H54 (cell line): ENCODE measurements at places on chromosomes 1 and 21.

DNA sequence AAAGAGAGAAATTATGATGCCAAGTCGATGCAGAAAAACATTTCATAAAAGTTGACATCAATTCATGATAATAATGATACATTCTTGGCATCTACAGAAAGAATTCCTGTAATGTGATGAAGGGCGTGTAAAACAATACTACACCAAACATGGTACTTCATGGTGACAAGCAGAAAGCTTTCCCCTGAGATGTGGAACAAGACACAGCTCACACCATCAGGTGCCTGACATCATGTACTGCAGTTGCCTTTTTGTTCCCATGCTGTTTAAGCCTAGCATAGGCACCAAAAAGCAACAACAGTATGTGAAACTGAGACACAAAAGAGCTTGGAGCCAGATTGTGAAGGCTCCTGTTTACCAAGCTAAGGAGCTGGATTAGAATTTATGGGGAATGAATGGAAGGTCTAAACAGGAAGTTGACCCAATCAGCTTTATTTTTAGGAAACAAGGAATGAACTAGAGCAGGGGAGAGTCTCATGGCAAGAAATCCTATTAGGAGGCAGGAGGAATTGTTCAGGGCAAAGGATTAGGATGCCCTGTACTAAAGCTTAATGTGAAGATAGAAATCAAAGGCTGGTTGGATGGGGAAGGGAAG is 67.2 kb downstream of the SYDE2 start:
- DNase-seq: no peak

DNA sequence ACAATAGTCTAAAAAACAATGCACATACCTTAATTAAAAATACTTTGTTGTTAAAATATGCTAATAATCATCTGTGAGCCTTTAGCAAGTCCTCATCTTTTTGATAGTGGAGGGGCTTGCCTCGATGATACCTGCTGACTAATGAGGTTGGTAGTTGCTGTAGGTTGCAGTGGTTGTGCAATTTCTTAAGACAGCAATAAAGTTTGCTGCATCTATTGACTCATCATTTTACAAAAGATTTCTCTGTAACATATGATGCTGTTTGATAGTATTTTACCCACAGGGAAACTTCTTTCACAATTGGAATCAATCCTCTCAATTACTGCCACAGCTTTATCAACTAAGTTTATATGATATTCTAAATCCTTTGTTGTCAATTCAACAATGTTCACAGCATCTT is 7.6 kb downstream of the C1orf87 start:
- no peak for DNase-seq

GRCh38 chr1:81970416-81970815 is 169.7 kb downstream of the ADGRL2 start:
- no peak for DNase-seq

DNA sequence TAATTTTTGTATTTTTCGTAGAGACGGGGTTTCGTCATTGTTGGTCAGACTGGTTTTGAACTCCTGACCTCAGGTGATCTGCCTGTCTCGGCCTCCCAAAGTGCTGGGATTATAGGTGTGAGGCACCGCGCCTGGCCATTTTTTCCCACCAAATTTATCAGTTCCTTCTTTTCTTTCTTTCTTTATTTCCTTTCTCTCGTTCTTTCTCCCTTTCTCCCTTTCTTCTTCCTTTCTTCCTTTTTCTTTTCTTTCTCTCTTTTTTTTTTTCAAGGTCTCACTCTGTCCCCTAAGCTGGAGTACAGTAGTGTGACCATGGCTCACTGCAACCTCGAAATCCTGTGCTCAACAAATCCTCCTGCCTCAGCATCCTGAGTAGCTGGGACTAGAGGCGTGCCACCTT is 26.4 kb downstream of the MFSD2A start:
- no peak for DNase-seq

DNA sequence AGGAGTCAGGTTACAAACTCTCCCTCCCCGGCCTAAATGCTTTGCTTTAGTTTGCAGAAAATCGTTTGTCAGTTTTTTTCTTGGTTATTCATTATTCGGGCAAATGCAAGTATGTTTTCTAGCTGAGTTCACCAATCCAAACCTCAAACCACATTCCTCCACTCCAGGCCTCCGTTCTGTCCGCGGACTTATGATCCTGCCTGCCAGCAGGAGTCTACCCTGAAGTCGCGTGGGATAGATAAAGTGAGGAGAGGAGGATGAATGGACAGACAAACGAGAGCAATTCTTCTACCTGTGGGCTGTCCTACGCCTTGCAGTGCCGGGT is 1.3 kb downstream of the ADAMTS1 start:
- peak; percentile 31 for DNase-seq

DNA sequence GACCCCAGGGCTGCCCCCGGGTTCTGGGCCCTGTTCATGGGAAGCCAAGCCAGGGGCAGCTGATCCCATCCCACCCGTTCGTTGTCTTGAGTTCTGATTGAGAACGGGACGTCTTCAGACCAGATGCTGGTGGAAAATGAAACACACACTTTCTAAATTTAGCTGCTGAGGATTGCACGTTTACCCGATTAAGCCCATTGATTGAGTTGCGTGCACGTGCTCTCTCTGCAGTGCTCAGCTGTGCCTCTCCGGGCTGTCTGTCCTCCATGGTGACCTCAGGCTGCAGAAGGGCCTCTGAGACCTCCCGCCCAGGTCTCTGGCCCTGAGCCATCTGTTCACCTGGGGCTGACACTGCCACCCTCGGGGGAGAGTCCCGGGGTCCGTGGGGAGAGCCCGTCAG is 27.0 kb upstream of the PEX10 start:
- DNase-seq: no peak

GRCh38 chr1:107776900-107777663 is 187.9 kb downstream of the VAV3 start:
- DNase-seq: no peak

DNA sequence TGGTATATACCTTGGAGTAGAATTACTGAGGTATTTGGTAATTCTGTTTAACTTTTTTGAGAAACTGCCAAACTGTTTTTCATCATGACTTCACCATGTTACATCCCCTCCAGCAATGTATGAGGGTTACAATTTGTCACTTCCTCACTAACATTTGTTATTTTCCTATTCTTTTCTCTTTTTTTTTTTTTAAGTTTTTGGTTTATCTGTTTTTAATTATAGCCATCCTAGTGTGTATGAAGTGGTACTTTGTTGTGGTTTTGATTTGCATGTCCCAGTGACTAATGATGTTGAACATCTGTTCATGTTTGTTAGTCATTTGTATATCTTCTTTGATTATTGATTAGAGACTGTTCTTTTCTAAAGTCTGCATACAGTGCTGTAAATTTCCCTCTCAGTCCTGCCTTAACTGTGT is 147.3 kb downstream of the HS2ST1 start:
- DNase-seq: no peak

- DNase-seq: no peak
Observed at GRCh38 chr1:95388031-95388430, 154.0 kb downstream of the RWDD3 start.

GRCh38 chr1:27400082-27400962 is 7.9 kb downstream of the GPR3 start:
- no peak for DNase-seq

GRCh38 chr1:226690460-226690982 is 48.6 kb downstream of the ITPKB start:
- no peak for DNase-seq

DNA sequence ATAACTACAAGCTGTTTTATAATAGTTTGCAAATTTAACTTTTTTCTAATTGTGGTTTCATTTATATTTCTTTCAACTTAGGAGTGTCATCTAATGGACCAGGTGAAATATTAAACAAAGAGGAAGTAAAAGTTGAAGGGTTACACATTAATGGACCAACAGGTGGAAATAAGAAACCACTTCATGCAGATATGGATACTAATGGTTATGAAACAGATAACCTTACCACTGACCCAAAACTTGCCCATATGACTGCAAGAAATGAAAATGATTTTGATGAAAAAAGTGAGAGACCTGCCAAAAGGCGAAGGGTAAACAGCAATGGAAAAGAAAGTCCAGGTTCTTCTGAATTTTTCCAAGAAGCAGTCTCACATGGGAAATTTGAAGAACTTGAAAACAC is 59.7 kb downstream of the MIER1 start:
- DNase-seq: no peak

- no peak for DNase-seq
Observed at GRCh38 chr1:35269201-35269988, 886 bp downstream of the ZMYM4 start.

DNA sequence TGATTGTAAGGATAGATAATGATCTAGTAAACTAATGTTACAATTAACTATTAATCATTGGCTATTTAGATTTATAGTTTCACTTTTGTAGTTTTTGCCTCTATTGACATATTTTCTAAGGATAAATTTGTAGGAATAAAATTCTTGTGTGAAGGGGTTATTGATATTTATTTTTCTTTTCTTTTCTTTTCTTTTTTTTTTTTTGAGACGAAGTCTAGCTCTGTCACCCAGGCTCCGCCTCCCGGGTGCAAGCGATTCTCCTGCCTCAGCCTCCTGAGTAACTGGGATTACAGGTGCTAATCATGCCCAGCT is 24.0 kb upstream of the DISC1 start:
- no peak for DNase-seq

- no peak for DNase-seq
Observed at GRCh38 chr1:56206391-56206790, 373.0 kb downstream of the PLPP3 start.

- no peak for DNase-seq
Observed at GRCh38 chr1:172382990-172383389, 37.5 kb upstream of the C1orf105 start.

DNA sequence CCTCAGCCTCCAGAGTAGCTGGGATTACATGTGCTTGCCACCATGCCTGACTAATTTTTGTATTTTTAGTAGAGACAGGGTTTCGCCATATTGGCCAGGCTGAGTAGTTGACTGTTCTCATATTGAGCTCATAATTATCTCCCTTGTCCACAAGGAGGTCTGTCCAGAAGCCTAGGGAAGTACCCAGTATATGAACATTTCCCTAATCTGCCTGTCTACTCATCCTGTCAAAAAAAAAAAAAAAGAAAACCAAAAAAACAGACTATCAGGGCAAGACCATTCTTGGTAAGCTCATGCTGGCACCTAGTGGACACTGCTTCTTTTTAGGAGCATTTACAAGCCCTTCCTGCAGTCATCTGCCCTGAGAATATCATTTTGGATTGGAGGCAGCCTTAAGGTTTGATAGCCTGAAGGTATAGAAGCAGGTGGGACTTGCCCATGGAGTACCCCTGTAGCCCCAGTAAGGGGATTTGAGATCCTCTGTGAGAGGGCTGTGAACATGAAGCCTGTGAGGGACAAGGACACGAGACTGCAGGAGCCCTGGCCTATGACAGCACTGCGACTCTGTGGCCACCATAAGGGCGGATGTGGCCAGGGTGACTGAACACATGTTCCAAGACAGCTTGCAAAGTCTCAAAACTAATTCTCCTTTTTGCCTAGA is 10.8 kb upstream of the DUSP12 start:
- DNase-seq: no peak

DNA sequence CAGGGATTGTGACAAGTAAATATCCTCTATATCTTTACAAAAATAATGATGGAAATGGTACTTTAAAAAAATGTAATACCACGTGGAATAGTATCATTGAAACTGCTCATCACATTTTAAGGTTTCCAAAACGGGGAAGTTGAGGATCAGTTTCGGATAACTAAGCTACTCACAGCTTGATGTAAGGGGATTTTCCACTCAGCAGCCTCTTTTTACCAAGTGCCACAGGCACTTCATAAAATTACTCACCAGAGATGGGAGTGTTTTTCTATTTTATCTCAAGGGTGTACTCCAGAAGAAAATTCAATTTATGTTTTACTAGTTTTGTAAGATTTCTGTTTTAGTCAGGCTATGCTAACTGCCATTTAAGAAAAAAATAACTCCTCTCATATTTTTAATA is 91.7 kb downstream of the TPR start:
- DNase-seq: no peak

DNA sequence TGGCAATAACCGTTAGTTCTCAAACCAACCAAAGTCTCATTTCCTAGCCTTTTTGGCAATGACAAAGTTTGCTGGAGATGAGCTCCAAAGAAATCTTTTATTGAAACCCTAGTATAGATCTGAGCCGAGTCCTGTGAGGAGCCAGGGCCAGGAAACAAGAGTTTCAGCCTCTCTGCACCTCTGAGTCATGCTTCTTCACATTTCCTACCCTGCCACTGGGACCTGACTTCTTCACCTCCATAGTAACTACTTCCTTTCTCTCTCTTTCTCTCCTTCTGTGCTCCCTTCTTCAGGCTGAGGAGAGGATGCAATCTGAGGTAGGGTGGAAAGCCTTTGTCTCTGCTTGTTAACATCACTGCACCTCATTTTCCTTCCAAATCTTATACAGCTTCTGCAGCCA is 38.7 kb upstream of the IPO9 start:
- DNase-seq: no peak

DNA sequence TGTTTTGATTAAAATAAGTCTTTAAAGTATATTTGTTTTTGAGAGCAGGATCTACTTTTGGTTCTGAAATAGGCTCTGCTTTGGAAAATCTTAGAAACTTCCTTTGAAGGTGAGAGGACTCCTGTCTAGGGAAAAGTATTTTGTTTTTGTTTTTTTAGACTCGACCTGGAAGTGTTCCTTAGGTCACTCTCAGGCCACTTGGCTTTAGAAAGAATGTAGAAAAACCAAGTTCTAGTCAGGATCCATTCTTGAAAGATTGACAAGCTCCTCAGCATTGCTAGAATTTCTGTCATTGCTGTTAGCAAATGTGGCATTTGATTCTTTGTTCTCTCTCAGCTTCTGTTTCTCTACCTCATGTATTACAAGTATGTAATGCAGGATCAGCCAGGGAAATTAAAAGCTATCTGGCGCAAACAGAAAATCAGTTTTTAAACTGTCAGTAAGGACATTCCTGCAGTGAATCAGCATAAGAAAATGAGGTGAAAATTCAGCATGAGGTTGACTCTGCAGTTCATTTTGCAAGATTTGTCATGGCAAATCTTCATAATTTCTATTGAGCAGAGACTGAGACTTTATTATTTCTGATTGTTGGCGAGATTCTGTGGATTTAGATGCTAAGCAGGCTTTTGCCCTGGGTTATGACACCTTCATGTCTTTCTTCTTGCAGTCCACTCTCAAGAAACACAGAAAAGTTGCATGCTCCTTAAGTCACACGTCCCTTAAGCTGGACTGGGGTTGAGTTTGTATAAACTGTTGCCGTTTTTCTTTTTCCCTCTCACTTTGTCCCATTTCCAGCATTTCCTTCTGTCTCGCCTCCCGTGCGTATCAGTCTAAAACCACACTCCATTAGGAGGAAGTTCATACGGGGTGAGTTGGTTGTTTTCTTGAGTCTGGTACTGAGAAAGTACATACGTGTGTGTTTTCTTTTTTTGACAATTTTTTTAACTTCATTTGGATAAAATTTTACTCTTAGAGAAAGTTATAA is 12.6 kb downstream of the NTPCR start:
- no peak for DNase-seq
